A549 (cell line): ENCODE measurements at places on chromosomes 3 and 15. TPM values are rescaled to one million over a fixed set of nuclear protein-coding genes. Genes with fewer than 3 reads are reported as not detected.
A peak's percentile ranks its signal among the peaks of the same experiment; 100 is the strongest.

Gene GPR176
- polyA plus RNA-seq, result 7.1 to 8.1 TPM (median 8.1 TPM) in 3 replicates

Gene UNC13C
- polyA plus RNA-seq, result 0.04 TPM in 1 of 3 replicates, not detected in the others

Gene REC114
- not detected in 3 replicates for polyA plus RNA-seq

Gene TRPM1
- polyA plus RNA-seq, result not detected in 3 replicates

Gene SYNPR
- polyA plus RNA-seq, result not detected in 3 replicates

Gene MAPK6
- 46.5 to 49.1 TPM (median 48.4 TPM) in 3 replicates for polyA plus RNA-seq

Gene SNUPN
- polyA plus RNA-seq, result 29.2 to 30.1 TPM (median 30.1 TPM) in 3 replicates

Gene ARPP21
- not detected in 3 replicates for polyA plus RNA-seq

Gene SLC22A14
- 0.11 TPM in 1 of 3 replicates, not detected in the others for polyA plus RNA-seq

Gene C3orf22
- not detected in 3 replicates for polyA plus RNA-seq

- no peak for DNase-seq
Measured at GRCh38 chr3:23264413-23264812, 61.3 kb downstream of the UBE2E2 start.

DNA sequence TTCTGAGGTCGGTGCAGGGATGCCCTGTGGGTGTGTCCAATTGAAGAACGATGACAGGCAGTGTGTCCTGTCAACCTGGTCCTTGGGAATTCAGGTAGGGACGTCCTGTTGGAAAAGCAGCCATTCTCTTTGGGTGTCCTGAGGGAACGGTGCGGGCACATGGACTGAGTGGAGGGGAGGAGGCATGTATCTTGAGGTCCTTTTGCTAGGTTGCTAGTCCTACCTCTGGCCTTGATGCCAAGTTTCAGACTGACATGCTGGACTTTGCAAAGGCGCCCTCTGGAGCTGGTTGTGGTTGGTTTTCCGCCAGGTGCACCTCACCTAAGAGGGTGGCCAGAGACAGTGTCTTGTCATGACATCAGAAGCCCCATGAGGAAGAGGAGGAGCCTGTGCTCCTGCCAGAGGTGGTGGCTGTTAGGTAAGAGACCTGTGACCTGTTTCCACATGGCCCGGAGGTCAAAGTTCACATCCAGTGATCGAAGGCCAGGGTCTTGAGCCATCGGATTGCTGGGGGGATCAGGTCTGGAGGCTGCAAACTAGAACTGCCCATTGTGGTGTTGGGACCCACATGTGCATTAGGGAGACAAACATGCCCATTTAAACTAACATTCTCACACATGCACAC lies 106.3 kb downstream of the SNRPN start:
- no peak for DNase-seq

GRCh38 chr3:38524141-38524739 lies 28.1 kb downstream of the EXOG start:
- no peak for DNase-seq

GRCh38 chr15:28107111-28107903 lies 8.2 kb upstream of the OCA2 start:
- no peak for DNase-seq

- no peak for DNase-seq
Measured at GRCh38 chr3:119541547-119541946, 17.9 kb downstream of the CD80 start.

DNA sequence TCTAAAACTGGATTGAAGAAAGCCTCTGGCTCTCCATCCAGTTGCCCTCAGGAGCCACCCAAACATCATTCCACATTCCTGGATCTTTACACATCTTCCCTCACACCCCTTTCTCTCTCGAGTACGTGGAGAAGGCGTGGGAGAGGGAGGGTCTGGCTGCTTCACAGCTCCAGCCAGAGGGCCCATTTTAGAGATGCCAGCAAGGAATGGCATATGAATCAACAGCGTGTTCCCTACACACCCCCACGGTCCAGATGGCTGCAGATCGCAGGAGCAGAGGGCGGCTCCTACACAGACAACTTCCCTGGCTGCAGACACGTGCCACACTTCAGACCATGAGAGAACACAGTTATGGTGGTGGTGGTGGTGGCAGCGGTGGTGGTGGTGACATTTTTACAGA lies 280.1 kb downstream of the ERC2 start:
- no peak for DNase-seq

DNA sequence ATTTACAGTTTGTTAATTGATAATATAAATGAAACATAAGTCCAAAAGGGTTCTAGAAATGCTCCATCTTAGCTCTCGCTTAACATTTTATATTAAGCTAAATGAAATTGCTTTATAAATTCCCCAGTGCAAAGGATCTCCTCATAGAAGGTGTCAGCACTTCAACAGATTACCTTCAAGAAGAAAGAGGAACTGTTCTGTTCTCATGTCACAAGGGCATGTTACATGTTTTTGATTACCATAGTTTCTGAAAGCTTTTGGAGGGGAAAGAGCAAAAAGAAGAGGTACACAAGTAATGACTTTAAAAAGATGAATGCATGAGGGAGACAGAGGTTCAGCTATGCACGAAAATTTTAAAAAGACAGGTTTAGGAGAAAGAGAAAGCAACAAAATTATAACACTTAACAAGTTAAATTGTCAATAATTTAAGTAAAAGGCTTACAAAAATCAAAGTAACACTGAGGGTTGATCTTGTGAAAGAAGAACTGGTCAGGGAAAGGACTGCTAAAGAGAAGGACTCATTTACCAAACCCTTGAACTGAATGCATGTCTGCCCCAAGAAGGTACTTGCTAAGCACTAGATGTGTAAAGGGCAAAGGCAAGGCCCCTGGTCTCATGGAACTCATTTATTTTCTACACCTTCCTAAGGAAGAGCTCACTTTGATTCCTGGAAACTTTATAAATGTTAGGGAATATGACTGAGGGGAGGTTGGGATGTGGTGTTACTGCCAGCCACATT lies 45.1 kb downstream of the CCDC191 start:
- no peak for DNase-seq

DNA sequence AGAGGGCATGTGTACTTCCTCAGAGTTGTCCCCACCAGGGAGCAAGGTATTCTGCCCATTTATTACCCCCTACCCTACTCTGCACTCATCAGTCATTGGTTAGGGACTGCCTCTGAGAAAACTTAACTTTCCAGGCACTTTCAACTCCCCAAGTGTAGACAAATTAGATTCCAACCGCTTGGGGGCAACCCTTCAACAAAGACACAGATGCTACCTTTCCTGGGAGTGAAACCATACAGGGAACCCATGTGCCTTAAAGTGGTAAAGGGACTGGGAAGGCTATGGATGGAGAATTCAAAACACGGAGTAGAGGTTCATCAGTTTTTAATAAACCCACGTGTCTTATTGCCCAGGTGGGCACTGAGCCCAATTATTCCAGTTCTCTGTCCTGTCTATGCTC lies 19.4 kb upstream of the UBE2E2 start:
- DNase-seq, result peak; percentile 54

DNA sequence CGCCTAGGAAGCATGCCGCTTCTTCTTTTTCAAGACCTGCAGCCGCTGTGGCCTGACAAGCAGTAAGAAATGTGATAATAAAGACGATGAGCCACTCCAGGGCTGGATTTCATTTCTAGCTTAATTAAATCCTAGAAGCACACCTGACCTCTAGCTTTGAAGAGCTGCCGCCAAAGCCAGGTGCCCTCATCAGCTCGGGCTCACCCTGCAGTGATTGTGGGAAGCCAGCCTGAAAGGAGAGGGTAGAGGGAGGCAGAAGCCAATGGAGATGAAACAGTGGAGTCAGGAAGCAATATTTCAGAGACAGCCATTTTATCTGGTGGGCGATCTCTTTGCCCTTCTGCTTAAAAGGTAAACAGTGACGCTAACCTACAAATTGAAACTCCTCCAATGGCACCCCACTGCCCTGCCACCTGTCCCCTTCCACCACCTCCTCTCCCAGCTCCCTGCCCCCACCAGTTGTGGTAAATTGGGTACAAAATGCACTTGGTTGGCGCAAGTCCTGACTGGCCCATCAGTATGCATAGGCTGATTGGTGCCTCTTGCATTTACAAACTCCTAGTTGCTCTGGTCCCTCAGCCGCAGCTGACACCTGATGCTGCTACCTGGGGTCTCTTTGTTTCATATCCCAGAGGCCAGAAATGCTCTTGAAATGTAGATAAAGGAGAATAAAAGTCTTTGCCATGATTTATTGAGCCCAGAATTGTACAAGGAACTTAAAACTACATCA lies 385.3 kb downstream of the PDCD6IP start:
- DNase-seq, result no peak

- DNase-seq, result peak; percentile 43
Measured at GRCh38 chr15:52183562-52184173, 7.5 kb downstream of the GNB5 start.

DNA sequence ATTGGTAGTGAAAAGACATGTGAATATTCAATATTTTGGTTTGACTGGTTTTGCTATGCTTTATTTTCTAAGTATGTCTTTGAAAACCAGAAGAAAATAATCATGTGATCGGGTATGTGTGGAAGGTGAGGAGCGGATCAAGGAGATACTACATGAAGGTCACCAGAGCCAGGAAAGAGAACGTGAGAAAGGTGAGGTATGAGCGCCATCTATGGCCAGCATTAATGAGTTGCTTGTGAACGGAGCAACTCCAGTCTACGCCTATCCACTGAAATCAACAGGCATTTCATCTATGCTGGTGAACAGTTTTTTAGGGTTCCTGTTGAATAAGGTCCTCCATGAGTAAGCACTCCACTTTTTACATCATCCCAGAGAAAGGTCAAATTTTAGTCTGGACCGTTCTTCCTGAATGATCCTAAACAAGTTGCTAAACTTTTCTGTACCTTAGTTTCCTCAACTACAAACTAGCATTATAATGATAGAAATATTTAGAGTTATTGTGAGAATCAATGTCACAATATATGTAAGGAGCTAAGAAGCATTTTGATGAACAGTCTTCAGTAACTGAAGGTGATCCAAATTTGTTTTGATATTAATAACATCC lies 1435.2 kb upstream of the CADM2 start:
- peak; percentile 1 for DNase-seq

DNA sequence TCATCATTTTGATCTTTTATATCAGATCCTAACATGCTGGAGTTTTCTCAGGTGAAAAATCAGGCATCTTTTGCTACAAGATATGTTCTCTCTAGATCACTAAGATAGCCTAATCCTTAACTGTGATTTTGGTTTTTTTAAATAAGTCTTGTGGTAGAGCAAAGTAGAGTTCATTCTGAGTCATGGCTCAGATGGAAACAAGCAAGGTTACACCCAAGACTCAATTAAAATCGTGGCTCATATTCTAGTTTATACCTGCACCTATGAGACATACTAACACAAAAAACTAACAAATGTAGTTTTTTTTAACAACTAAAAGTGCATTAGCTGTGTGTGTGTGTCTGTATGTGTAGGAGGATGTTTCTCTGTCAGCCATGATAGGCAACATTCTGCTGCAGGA lies 428.2 kb downstream of the NLGN1 start:
- no peak for DNase-seq

- peak; percentile 4 for DNase-seq
Measured at GRCh38 chr15:57784081-57784511, 77.6 kb downstream of the POLR2M start.

DNA sequence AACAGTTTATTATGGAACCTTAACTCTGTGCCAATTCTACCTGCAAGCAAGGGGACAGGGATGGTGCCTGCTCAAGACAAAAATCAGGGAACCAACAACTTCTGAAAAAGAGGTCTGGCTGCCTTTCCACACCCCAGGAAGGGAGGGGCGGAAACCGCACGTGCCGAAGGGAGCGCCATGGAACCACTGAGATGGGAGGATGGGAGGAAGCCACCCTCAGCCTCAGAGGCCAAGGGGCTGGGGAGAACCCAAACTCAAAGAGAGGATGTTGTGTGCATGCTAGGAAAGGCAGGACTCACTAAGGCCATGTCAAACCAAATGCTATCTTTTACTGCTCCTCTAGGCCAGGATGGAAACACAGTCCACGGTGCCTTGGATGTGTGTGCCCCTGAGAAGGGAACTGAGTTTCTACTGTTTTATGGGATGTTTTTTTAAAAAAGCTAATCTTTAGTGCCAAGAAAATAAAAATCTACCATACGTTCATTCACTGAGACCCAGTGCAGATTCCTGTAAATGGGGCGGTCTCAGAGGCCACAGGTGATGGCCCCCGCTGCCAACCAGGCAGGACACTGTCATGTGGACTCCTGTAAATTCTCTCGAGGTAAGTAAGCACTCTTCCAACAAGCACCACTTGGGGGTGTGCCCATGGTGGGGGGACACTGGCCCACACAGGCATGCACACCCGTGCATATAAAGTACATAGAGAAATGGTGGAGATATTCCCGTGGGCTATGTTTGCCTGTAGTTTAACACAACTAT lies 20.5 kb downstream of the SRPRB start:
- no peak for DNase-seq

DNA sequence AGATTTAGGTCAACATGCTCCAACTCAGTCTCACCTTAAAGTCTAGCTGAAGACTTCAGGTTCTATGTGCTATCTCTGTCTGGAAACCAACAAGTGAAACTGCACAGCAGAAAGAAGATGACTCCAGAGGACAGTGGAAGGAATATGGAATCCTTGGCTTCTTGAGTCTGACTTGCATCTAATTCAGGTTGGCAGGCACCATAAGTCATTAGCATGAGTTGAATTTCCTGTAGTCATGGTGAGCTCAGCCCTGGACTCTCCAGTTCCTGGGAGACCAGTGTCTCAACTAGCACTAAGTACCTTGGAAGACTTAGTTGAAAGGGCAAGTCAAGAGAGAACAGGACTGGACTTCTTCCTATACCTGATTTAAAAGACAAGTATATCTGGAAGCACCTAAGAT lies 129.7 kb downstream of the DTWD1 start:
- DNase-seq, result no peak

- DNase-seq, result no peak
Measured at GRCh38 chr3:37586280-37586679, 275.4 kb upstream of the CTDSPL start.

DNA sequence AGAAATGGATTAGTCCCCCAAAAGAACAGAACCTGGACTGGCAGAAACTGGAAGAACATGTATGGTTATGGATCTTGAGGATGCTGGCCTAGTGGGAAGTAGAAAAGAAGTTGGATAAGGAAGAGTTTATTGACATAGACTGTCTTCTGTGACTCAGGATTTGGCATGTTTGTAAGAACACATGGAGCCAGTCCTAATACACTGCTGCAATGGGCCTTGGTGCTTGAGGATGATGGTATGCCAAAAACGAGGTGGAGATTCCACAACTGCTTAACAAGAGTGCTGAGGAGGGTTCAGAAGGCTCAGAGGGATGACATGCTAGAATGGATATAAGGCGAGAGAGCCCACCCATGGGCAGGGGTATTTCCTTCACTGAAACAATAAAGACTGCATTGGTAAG lies 22.4 kb downstream of the LZTFL1 start:
- DNase-seq, result no peak

DNA sequence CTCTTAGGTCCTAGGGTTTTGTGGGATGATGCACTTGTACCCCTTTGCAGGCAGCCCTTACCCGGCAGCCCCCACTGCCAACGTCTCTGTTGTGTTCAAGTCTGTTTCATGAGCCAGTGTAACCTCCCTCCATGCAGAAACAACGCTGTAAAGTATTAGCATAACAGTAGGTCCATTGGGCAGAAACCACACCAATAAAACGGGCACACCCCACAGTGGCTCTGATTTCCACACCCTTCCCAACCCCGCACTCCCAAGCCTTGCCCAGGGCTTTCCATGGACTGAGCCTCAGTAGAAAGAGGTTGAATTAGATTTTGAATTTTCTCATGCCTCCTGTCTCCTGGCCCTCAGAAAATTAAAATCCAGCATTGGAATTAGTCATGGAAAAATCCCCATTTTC lies 124.5 kb downstream of the CACNA1D start:
- DNase-seq, result no peak
